ENCODE measurements at places on chromosomes 13 and 19. TPM values are rescaled to one million over a fixed set of nuclear protein-coding genes. Genes with fewer than 3 reads are reported as not detected.
A peak's percentile ranks its signal among the peaks of the same experiment; 100 is the strongest.

- peak; percentile 63 for DNase-seq
These were observed 12.3 kb upstream of the ZNF180 start for GRCh38 chr19:44512326-44513298.

GRCh38 chr13:38180126-38180525 is 169.5 kb upstream of the UFM1 start:
- DNase-seq: peak; percentile 9

GRCh38 chr13:26949701-26950502 is 189.3 kb upstream of the GPR12 start:
- DNase-seq: no peak

DNA sequence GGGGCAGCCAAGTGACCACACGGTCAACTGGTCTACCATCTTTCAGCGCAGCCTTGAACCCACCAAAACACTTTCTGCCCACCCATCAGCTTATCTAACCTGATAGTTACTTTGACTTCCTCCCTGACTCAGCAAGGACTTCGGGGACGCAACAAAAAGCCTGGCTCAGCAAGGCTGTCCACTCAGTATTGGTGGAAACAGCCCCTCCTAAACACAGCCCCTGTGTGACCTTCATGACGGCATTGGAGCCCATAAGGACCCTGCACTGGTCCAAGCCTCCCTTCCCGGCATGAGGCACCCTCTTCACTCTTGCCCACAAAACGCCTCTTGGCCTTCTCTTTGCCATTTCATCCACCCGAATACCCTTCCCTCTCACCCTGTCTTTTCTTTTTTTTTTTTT is 39.1 kb downstream of the INSR start:
- no peak for DNase-seq

- no peak for DNase-seq
These were observed 1.5 kb downstream of the CD22 start for GRCh38 chr19:35330475-35330874.

KCNN1 gene
- not detected for total RNA-seq

DNA sequence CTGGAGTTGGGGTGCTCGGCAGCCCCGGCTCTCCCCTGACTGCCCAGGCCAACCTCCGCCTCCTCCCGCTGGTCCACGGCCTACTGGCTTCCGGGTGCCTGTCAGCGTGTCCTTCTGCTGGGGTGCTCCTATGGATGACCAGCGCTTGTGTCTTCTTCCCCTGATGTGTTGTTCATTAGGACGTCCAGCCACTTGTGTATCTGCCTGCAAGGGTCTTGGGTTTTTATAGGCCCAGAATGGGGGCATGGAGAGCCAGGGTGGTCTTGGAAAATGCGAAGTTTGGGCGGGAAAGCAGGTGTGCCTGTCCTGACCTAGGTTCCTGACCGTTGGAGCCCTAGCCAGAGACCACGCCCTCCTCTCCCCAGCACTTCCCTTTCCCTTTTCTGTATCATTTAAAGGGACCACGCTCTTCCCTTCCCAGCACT is 139.8 kb downstream of the SLITRK5 start:
- DNase-seq: no peak

DNA sequence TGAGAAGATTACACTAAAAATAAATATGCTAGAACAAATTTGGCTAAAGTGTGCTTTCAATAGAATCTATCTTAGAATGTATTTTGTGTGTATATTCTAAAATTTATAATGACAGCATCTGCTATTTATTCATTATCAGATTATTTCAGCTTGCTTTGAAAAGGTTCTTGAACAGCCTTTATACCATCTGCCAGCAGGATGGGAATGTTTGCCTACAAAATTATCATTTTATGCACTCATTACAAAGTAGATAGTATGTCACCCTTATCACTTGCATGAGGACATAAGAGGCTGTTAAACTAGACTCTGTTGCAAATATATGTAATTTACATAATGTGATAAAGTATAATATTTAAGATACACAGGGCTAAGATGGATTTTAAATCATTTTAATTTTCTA is 1286.9 kb upstream of the PCDH20 start:
- DNase-seq: no peak

SRRM5 gene
- total RNA-seq: 0.10 TPM

ZNF235 gene
- 4.5 TPM for total RNA-seq

MYBPC2 gene
- total RNA-seq: 0.10 TPM

- peak; percentile 9 for DNase-seq
These were observed 48.3 kb downstream of the KDM4B start for GRCh38 chr19:5017235-5017634.

FAM216B gene
- not detected for total RNA-seq

- no peak for DNase-seq
These were observed 23.4 kb downstream of the UBAC2 start for GRCh38 chr13:99224021-99224420.

- no peak for DNase-seq
These were observed 1.0 kb downstream of the GPC5 start for GRCh38 chr13:91399189-91400062.

- DNase-seq: no peak
These were observed 88.5 kb downstream of the RAB20 start for GRCh38 chr13:110472904-110473563.

DNA sequence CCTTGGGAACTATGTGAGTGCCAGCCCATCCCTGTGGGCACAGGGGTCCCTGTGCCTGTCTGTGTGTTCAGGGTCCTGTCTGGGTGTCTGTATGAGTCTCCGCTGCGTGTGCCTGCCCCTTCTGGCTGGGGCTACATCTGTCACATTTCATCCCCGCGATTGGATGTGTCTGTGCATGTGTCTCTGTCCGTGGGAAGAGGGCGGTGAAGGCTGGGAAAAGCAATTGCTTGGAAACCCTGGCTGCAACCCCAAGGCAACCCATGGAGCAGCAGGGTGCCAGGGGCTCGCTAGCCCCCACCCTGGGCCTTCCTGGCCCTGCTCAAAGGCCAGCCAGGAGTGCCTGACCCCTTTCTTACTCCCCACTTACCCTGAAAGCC is 1.4 kb downstream of the MAG start:
- DNase-seq: no peak

SLC25A30 gene
- 5.6 TPM for total RNA-seq

PRR19 gene
- 2.9 TPM for total RNA-seq

DNA sequence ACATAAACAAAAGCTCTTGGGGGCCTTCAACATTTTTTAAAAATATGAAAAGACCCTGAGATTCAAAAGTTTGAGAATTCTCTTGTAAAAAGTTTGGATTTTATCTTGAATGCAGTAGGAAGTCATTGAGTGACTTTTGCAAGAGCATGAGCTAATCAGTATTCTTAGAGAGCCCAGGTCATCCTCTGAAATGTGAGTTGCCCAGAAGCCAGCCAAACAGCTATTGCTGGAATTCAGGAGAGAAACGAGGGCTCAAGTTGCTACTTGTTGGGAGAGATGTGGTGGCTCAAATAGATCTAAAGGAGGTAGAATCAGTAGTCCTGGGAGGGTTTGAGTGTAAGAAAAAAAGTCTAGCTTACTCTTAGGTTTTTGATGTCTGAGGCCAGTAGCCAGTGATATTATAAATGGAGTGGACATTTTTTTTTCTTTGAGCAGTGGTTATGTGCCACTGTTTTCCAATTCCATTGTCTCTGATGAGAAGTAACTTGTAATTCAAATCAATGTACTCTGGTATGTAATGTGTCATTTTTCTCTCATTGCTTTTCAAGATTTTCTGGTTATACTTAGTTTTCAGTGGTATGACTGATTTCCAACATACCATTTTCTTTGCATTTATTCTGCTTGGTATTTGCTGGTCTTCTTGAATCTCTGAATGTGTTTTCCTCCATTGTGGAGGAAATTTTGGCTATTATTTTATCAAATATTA is 30.7 kb downstream of the LMO7 start:
- peak; percentile 9 for DNase-seq

- peak; percentile 63 for DNase-seq
These were observed 36.8 kb downstream of the NFIX start for GRCh38 chr19:13031917-13032623.

DNA sequence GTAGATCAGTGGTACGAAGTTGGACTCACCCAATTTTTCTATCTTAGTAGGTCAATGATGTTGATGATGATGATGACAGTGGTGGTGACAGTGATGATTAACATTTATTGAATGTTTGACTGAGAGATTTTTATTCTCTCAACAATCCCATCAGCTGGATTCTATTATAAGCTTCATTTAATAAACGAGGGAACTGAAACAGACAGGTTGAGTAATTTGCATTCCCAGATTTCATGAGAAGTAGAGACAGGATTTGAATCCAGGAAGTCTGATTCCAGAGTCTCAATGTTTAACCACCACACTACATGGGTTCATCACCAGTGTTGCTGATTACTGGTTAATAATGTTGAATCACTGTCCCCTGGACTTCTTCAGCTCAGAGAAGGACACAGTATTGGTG is 168.9 kb downstream of the FLT1 start:
- DNase-seq: no peak

CGB3 gene
- total RNA-seq: not detected

NOP53 gene
- 32.8 TPM for total RNA-seq

MARK4 gene
- total RNA-seq: 7.3 TPM

DNA sequence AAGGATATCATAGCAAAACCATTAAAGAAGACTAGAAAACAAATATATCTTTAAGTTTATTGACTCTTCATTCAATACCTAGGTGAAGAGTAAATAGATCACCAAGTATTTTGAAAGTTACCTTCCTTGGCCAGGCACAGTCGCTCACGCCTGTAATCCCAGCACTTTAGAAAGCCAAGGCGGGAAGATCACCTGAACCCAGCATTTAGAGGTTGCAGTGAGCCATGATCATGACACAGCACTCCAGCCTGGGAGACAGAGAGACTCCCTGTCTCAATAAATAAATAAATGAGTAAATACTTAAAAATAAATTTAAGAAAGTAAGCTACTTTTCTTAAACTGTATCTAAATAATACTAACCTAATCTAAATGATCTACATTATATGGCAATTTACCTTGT is 8.9 kb upstream of the WBP4 start:
- DNase-seq: no peak

GRCh38 chr19:19261350-19262189 is 11.5 kb downstream of the TM6SF2 start:
- no peak for DNase-seq

DNA sequence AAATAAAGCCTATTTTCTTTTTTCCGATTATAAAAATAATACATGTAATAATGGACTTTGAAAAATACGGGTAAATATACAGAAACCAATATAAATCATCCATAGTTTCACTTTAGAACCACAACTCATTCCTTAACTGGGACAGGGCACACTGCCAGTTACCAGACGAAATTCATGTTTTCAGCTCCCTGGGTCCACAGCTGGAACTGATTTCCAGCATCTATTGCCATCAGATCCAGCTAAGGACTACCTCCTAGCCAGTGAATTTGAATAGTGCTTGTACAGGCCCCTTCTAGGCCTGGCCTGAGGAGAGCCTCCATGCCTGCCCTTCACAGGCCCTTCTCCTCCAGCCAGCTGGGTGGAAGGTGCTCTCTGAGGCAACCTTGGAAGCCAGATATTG is 30.0 kb upstream of the ATP12A start:
- peak; percentile 46 for DNase-seq

ZNF345 gene
- total RNA-seq: 3.2 TPM

All from RPMI7951 (cell line).